ENCODE measurements at places on chromosomes 4 and X.

DNA sequence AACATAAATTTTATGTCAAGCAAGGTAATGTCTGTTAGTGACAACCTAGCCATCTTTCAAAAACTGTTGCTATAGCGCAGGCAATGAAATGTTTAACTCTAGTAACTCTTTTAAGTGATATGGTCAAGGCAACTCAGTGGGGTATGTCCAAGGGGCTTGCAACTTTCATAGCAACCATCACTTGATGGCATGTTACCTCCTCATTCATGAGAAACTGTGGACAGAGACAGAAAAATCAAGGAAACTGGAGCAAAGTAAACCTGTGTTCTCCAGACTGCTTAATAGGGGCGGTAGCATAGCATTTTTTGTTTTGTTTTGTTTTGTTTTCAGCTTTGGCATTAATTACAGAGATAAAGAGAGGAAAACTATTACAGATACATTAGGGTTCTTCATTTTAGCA is 1456.8 kb upstream of the AGA start:
- DNase-seq, result no peak

- DNase-seq, result peak; percentile 60
Observed at GRCh38 chrX:46978341-46979291, 66.4 kb downstream of the JADE3 start.

DNA sequence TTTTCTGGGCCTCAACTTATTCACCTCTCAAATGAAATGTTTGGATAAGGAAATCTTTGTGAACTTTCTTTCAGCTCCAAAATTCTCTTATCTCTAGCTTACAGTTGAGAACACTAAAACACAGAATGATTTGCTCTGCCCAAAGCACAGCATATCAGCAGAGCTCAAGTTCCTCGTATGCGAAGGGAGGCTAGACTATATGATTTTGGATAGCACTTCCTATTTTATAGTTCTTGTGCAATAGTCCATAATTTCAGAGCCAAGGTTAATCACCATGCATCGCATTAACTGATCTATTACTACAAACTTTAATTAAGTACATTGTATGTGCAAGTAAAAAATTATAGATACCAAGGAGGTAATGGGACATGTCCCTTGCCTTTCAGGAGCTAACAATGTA is 27.0 kb upstream of the KLHL13 start:
- DNase-seq, result no peak

DNA sequence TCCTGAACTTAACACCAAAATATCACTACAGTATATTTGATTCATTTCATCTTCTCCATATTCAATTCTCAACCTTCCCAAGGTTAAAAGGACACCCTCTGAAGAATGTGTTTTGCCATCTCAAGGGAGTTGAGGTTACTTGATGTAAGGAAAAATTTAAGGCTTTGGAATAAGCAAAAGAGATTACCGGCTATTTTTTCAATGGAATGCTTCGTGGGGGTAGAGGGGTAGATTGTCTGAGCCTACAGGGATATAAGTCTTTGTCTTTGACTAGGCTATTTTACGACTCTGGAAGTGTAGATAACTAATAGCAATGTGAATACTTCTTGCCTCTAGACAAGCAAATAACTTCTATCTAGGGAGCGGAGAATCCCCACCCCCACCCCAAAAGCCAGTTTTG is 78.2 kb downstream of the BCOR start:
- no peak for DNase-seq

DNA sequence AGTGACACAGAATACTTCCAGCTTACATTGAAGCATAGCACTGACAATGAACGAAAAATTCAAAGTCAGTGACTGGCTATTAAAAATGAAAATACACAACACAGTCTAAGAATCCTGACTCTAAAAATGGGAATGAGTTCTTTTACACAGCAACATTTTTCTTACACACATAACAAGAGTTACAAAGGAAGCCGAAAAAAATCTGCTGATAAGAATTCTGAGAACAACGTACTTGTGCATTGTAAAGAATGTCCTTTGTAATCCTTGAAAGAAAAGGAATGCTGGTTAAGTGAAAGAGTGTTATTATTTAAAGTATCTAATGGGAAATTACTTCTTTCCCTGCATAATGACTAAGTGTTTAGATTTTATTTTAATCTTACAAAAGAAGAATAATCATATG is 199.4 kb downstream of the PRDM5 start:
- no peak for DNase-seq

DNA sequence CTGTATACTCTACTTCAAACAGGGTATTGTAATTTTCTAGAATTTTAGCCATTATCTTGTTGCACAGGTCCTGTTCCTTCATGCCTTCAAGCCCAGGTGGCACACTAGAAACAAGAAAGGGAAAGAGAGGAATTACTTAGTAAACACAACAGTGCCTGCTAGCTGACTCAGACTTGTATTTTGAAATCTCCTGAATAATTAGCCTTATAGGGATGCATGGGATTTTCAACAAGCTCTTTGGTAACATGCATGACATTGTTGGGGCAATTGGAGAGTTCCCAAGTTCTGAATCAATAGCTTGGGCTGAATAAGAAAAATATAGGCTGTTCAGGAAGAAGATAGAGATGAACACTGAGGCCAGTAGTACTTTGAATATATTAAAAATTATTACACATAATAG is 118.8 kb downstream of the FAM13A start:
- peak; percentile 23 for DNase-seq

- DNase-seq, result no peak
Observed at GRCh38 chr4:117996891-117997290, 37.4 kb upstream of the NDST3 start.

DNA sequence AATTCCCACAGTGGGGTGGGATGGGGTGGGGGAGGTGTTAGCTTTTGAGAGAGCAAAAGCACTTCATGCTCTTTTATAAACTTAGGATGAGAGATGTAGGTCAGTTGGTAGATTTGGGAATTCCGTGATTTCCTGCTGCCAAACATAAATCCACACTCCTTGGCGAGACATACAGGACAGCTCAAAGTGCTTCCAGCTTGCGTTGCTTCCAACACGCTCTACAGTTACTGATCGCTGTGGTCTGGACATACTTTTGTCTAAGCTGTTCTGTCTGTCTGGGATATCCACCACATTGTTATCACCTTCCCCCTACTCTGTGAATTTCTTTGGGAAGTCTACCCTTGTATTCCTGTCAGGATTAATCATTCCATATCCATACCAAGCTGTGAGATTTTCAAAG is 117.5 kb downstream of the RAPGEF2 start:
- DNase-seq, result no peak

DNA sequence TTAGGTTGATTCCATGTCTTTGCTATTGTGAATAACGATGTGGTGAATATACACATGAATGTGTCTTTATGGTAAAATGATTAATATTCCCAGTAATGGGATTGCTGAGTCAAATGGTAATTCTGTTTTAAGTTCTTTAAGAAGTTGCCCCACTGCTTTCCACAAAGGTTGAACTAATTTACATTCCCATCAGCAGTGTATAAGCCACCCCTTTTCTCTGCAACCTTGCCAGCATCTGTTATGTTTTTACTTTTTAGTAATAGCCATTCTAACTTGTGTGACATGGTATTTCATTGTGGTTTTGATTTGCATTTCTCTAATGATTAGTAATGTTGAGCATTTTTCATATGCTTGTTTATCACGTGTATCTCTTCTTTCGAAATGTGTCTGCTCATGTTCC is 503.3 kb downstream of the PCDH18 start:
- no peak for DNase-seq

- DNase-seq, result no peak
Observed at GRCh38 chrX:13419276-13419675, 99.4 kb upstream of the ATXN3L start.

DNA sequence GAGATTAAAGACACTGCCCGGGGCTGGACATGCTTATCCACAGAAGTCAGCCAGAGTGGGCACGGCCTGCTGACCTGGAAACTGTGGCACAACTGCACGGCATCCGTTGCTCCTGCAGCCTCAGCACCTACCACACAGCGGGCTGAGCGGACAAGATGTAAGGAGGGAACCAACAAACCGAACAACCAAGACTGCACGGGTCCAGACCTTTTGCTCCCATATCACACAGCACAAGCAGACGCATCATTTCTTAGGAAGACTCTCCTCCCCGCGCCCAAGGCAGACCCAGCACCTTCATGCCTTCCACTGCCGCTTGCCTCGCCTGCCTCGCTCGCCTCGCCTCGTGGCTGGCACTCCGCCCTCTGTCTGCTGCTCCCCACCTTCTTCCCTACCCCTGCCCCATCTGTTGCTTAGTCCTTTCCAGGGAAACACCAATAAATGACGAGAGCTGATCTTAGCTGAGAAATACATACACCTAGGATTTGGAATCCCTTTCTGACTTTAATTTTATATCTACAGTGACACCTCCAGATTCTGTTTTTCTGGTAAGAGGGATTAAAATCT is 79.0 kb downstream of the AFAP1 start:
- DNase-seq, result no peak

GRCh38 chr4:147576084-147576483 is 41.1 kb upstream of the TMEM184C start:
- no peak for DNase-seq

- DNase-seq, result no peak
Observed at GRCh38 chr4:956531-957230, 16.7 kb downstream of the DGKQ start.

GRCh38 chr4:138789796-138790195 is 225.8 kb upstream of the NOCT start:
- no peak for DNase-seq

DNA sequence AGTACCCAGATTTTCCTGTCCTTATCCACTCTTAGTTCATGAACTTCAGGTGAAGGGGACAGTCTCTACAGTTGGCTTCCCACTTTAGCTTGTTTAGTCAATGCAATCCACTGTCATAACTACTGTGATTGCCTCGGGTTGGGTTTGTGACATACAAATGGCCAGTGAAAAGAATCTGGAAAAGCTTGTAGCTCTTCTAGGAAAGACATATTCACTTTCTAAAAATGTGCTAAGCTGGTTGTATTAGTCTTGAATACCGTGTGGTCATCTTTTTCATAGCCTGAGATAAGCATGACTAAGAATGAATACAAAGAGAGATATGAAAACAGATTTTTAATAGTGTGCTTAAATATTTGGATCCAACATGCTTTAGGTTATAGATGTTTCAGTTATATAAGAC is 1443.5 kb upstream of the IGFBP7 start:
- DNase-seq, result no peak

DNA sequence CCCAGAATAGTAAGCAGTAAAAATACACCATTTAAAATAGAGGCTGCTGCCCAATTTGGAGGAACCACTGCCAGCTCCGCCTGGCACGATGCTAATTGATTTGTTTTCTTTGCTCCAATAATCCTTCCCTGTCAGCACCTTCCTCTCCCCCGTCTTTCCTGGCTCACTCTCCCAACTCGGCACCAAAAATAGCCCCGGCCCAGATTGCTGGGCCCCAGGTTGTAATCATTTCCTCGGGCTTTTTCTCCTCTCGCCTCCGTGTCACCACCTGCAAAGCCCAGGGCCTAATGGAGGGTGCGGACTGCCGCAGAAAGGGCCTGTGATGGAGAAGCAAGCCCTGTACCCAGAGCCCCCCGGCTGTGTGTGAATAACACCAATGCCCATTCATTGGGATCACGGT is 197.6 kb upstream of the PSAPL1 start:
- DNase-seq, result no peak

- DNase-seq, result no peak
Observed at GRCh38 chr4:6419452-6420028, 52.9 kb downstream of the PPP2R2C start.

DNA sequence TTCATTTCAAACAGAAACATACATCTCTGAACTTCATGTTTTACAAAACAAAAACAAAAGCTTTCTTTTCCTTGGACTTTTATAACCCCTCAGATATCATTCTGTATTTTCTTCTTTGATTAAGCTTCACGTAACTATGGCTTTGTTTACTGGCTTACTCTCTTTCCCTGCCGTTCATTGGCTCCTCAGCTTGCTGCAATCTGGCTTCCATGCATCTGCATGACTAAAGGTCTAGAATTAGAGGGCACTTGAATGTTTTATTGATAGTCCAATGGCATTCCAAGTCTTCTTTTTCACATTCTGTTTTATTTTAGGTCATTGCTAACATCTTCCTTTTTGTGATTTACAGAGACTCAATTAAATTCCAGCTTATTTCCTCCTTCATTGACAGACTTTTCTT is 487.6 kb downstream of the GRXCR1 start:
- no peak for DNase-seq

- no peak for DNase-seq
Observed at GRCh38 chr4:6929339-6929811, 19.7 kb downstream of the TBC1D14 start.

GRCh38 chrX:29471829-29472228 is 743.5 kb upstream of the MAGEB2 start:
- no peak for DNase-seq

- DNase-seq, result no peak
Observed at GRCh38 chr4:13920111-13920875, 292.8 kb upstream of the BOD1L1 start.

- no peak for DNase-seq
Observed at GRCh38 chr4:2856266-2856665, 12.6 kb downstream of the ADD1 start.

DNA sequence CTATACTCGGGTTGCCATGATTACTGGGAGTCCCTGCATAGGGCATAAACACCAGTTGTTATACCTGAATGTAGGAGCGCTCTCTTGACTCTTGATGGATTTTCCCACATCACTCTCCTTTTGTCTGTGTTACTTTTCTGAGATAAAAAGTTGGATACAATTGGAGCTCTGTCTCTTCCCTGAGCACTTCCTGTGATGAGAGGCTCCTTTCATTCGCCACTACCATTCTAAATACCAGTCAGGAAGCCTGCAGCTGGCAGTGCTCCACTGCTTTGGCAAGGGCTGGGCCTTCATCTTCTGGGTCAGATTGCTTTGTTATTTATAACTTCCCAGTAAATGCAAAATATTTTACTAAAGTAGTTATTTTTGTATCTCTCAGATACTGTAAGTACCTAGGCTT is 13.9 kb downstream of the TCEANC start:
- DNase-seq, result no peak

DNA sequence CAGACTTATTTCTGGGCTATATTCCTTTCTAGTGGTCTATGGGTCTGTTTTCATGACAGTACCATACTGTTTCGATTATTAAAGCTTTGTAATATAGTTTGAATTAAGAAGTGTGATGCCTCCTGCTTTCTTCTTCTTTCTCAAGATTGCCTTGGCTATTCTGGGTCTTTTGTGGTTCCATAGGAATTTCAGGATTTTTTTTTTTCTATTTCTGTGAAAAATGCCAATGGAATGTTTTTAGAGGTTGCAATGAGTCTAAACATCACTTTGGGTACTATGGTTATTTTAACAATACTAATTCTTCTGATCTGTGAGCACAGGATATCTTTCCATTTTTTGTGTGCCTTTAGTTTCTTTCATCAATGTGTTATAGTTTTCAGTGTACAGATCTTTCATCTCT is 204.3 kb upstream of the HCCS start:
- DNase-seq, result no peak

DNA sequence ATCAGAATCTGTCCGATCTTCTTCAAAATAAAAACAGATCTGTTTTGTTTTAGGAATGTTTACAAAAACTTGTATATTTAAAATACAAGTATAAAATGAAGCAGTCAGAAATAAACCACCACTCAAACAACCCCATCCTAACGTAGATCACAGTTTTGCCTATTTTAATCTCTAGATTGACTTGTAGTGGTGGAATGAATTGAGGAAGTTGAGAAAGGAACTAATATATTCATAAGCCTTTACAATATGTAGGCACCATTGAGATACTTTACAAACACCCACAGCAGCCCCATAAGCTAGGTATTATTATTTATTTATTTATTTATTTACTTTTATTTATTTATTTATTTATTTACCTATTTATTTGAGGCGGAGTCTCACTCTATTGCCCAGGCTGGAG is 52.3 kb upstream of the KLF3 start:
- DNase-seq, result no peak

All from NCI-H2029 (cell line).